CD4-positive, CD25-positive, alpha-beta regulatory T cell (primary cell): ENCODE measurements at places on chromosomes 1 and 21.

DNA sequence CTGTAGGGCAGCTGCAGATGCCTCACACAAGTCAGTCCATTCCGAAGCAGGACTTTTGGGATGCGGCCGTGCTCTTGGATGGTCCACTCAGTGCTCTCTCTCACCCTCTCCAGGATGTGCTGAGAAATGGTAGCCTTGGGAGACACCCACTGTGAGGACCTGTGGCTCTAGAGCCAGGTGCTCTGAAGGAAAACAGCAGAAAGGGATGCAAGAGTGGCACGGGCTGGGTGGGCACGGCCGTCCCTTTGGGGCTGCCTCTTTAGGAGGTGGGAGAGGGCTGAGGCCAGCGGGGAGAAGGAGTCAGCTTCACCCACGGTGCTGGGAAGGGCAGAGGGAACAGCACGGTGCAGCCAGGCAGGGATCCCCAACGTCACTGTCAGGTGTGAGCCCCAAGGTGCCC is 106.1 kb downstream of the RIPK4 start:
- no peaks in the 10 kb centered on the region for H3K4me1 ChIP-seq
- no peaks in the 10 kb centered on the region for H3K27me3 ChIP-seq
- H3K27ac ChIP-seq: no peak overlapping the region
- H3K36me3 ChIP-seq: no peaks in the 10 kb centered on the region
- DNase-seq: no peak

GRCh38 chr1:7808253-7808844 is 24.3 kb downstream of the PER3 start:
- no peak overlapping the region for H3K4me3 ChIP-seq
- H3K36me3 ChIP-seq: peaks cover 26% of the 10 kb centered on the region
- DNase-seq: no peak
- no peaks in the 10 kb centered on the region for H3K27me3 ChIP-seq
- no peak overlapping the region for H3K27ac ChIP-seq

- H3K27ac ChIP-seq: no peak overlapping the region
- peak; percentile 54 for DNase-seq
- no peaks in the 10 kb centered on the region for H3K36me3 ChIP-seq
- peak overlapping the region; percentile 23 for H3K4me3 ChIP-seq
These were observed 12.7 kb upstream of the RAB4A start for GRCh38 chr1:229258031-229258756.

DNA sequence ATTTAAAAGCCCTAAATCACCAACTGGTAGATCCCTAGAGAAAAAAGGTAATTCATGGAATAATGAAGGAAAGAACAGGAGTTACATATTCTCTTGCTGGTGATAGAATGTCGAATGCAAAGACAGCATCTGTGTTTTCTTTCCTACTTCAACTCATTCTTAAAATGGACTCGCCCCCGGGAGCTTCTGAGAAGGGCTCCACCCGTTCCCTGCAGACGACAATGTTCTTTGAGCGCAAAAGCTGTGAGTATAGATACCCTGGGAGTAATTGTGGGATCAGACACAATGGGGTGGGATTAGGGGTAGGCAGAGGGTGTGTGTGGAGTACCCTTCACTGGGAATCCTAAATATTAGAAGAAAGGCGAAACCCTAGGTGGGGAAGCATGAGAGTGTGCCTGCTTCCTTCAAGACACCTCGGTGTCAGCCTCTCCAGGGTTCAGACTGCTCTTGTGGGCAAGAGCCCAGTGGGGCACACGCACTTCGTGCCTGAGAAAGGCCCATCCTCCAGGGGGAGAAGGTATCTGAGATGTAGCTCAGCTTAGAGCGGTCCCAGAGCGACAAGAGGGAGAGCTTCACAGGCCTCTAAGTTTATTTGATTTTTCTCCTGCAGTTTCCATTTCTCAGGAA is 123.3 kb upstream of the DPYD start:
- no peak overlapping the region for H3K27ac ChIP-seq
- no peak for DNase-seq
- peaks cover 46% of the 10 kb centered on the region for H3K27me3 ChIP-seq
- peaks cover 22% of the 10 kb centered on the region for H3K4me1 ChIP-seq
- H3K36me3 ChIP-seq: no peaks in the 10 kb centered on the region

DNA sequence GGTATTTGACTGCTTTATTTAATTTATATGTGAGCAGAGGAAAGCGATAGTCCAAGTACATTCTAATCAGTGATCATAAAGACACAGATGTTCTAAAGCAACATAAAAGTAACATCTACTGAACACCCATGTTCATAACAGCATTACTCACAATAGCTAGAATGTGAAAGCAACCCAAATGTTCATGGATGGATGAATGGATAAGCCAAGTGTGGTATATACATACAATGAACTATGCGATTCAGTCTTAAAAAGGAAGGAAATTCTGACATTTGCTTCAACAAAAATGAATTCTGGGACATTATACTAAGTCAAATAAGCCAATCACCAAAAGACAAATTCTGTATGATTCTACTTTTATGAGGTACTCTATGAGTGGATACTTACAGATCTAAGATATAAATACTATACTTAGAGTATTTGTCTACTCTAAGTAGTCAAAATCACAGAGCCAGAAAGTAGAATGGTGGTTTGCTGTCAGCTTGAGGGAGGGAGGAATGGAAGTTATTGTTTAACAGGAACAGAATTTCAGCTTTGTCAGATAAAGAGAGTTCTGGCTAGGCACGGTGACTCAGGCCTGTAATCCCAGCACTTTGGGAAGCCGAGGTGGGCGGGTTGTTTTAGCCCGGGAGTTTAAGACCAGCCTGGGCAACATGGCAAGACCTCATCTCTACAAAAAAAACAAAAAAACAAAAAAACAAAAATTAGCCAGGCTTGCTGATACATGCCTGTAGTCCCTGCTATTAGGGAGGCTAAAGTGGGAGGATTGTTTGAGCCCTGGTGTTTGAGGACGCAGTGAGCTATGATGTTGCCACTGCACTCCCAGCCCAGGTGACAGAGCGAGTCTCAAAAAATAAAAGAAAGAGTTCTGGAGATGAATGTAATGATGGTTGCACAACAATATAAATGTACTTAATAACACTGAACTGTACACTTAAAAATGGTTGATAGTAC is 79.7 kb upstream of the ARHGAP29 start:
- H3K27ac ChIP-seq: no peak overlapping the region
- DNase-seq: no peak
- H3K36me3 ChIP-seq: no peaks in the 10 kb centered on the region
- H3K4me1 ChIP-seq: no peaks in the 10 kb centered on the region

- no peak for DNase-seq
- H3K27me3 ChIP-seq: no peaks in the 10 kb centered on the region
- H3K27ac ChIP-seq: no peak overlapping the region
- no peak overlapping the region for H3K4me3 ChIP-seq
- H3K4me1 ChIP-seq: no peaks in the 10 kb centered on the region
These were observed 51.7 kb upstream of the EDEM3 start for GRCh38 chr1:184806296-184806721.

- DNase-seq: no peak
- H3K4me3 ChIP-seq: no peak within 1 kb of the TSS
- H3K36me3 ChIP-seq: no peaks in the 10 kb centered on the region
- H3K27me3 ChIP-seq: peaks cover 4% of the 10 kb centered on the region
These were observed at the start of gene ADORA1 for GRCh38 chr1:203127666-203128430. Gene ADORA1 (plus strand): TSS chr1:203127726. CDS start chr1:203128842, 1,116 bp downstream.

- no peak overlapping the region for H3K27ac ChIP-seq
- no peak for DNase-seq
These were observed 122.7 kb downstream of the CCDC185 start for GRCh38 chr1:223515926-223516325.

GRCh38 chr1:6834366-6834765 is 49.1 kb downstream of the CAMTA1 start:
- no peaks in the 10 kb centered on the region for H3K27me3 ChIP-seq
- H3K27ac ChIP-seq: no peak overlapping the region

- H3K27ac ChIP-seq: no peak overlapping the region
- DNase-seq: no peak
- H3K4me1 ChIP-seq: no peaks in the 10 kb centered on the region
- H3K27me3 ChIP-seq: no peaks in the 10 kb centered on the region
- no peak overlapping the region for H3K4me3 ChIP-seq
These were observed 15.5 kb downstream of the LBR start for GRCh38 chr1:225412321-225412720.

GRCh38 chr1:113756461-113756860 is 2.8 kb downstream of the PHTF1 start:
- peaks cover 22% of the 10 kb centered on the region for H3K4me1 ChIP-seq
- peaks cover 4% of the 10 kb centered on the region for H3K36me3 ChIP-seq
- DNase-seq: no peak

- no peak overlapping the region for H3K4me3 ChIP-seq
- no peaks in the 10 kb centered on the region for H3K27me3 ChIP-seq
- H3K36me3 ChIP-seq: peaks cover 3% of the 10 kb centered on the region
These were observed 69.6 kb upstream of the KRTAP19-8 start for GRCh38 chr21:31107871-31108270.

GRCh38 chr1:87513255-87513654 is 184.6 kb downstream of the LMO4 start:
- no peak for DNase-seq
- H3K4me3 ChIP-seq: no peak overlapping the region
- no peak overlapping the region for H3K27ac ChIP-seq
- no peaks in the 10 kb centered on the region for H3K4me1 ChIP-seq
- H3K36me3 ChIP-seq: no peaks in the 10 kb centered on the region

DNA sequence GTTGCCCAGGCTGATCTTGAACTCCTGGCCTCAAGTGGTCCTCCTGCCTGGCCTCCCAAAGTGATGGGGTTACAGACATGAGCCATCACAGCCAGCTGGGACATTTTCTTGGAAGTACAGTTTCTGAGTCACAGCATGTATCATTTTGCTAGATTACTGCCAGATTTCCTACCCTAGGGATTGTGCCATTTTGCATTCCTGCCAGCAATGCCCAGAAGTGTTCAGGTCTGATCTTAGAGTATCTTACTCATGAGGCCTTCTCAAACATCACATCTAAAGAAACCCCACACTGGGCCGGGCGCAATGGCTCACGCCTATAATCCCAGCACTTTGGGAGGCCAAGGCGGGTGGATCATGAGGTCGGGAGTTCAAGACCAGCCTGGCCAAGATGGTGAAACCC is 10.2 kb downstream of the BMP8A start:
- DNase-seq: no peak
- H3K36me3 ChIP-seq: no peaks in the 10 kb centered on the region
- H3K4me1 ChIP-seq: no peaks in the 10 kb centered on the region
- no peak overlapping the region for H3K27ac ChIP-seq
- no peak overlapping the region for H3K4me3 ChIP-seq

GRCh38 chr1:26861286-26861701 is 1.7 kb upstream of the SFN start:
- H3K4me3 ChIP-seq: no peak overlapping the region
- no peak overlapping the region for H3K27ac ChIP-seq
- H3K4me1 ChIP-seq: peaks cover 21% of the 10 kb centered on the region
- peaks cover 7% of the 10 kb centered on the region for H3K36me3 ChIP-seq

DNA sequence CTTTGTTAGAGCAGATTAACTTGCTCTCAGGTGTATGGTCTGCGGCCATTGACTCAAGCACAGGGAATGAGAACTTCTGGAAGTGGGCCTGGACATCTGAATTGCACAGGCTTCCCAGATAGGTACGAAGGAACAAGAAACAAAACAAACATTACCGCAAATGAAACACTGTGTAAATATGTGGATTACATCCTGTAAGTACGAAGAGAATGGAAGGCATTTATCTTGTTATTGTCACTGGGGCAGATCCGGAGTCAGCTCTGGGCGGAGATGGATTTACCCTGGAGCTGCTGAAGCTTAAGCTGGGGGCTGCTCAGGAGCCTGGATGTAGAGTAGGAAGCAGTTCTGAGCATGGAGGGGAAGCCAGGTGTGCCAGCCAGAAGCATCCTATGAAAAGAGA is 6.8 kb downstream of the HES2 start:
- peaks cover 29% of the 10 kb centered on the region for H3K27me3 ChIP-seq
- no peak overlapping the region for H3K27ac ChIP-seq
- H3K4me3 ChIP-seq: no peak overlapping the region
- peaks cover 3% of the 10 kb centered on the region for H3K4me1 ChIP-seq
- no peak for DNase-seq

- H3K4me3 ChIP-seq: no peak overlapping the region
- H3K36me3 ChIP-seq: no peaks in the 10 kb centered on the region
- no peak for DNase-seq
These were observed 149.8 kb upstream of the DUSP10 start for GRCh38 chr1:221891708-221892107.
